ENCODE measurements at places on chromosomes 12 and 14.

- DNase-seq, result peak; percentile 62
These were observed 127.6 kb downstream of the ANO6 start for GRCh38 chr12:45343269-45344051.

DNA sequence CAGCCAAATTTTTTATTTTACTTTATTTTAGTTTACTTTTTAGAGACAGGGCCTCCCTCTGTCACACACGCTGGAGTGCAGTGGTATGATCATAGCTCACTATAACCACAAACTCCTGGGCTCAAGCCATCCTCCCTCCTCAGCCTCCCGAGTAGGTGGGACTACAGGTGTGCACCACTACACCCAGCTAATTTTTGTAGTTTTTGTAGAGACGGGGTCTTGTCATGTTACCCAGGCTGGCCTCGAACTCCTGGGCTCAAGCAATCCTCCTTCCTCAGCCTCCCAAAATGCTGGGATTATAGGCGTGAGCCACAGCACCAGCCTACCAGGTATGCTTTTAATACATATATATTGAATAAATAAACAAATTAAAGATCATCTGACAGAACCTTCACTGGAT, 32.7 kb upstream of the LTA4H start:
- DNase-seq, result no peak

GRCh38 chr14:55803873-55804553, 224.0 kb downstream of the KTN1 start:
- DNase-seq, result no peak

GRCh38 chr12:103273645-103274044, 222.1 kb downstream of the C12orf42 start:
- no peak for DNase-seq

- no peak for DNase-seq
These were observed 219.8 kb downstream of the SLC2A13 start for GRCh38 chr12:39886106-39886505.

DNA sequence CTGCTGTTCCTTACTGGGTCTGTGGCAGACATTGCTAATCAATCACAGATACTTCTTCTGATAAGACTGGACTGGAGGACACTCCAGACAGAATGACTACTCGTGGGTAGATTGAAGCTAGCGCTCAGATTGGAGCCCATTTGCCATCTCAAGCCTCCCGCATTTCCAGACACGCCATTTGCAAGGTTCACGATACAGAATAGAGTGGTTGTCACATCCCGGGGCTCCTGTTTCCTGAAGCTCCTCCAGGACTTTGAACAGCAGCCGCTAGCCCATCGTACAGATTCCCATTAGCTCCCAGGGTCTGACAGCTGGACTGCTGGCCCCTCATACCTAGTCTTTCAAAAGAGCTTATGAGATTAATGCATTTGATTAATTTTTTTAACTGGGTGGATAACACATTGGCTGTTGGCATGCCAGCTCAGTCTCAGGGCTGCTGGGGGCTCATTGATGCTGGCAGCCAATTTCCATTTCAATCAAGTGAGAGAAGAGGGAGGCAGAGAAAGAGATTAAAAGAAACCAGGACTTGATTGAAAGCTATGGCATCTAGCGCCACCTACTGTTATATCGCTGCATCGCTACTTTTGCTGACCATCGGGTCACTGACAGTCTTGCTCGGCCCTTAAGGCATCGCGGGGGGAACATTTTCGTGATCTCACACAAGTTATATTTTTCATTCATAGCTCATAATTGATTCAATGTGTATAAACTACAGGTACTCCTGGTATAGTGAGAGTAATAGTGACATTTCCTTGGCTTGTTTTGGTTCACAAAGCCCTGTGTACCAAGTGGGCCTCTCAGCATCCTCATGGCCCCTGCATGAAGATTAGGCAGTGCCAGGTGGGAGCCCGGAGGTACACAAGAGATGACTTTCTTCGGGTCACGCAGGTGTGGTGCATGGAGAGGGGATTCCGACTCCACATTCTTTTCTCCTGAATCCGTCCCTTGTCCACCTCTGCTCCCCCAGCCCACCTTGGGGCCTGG, 78.6 kb downstream of the CCDC60 start:
- DNase-seq, result peak; percentile 59

GRCh38 chr12:130280742-130281141, 56.9 kb upstream of the PIWIL1 start:
- no peak for DNase-seq

Measured in iris pigment epithelial cell (primary cell).